ENCODE measurements at places on chromosomes 1 and 21.

- DNase-seq = no peak
These were observed 11.5 kb downstream of the SLC45A1 start for GRCh38 chr1:8329439-8329838.

DNA sequence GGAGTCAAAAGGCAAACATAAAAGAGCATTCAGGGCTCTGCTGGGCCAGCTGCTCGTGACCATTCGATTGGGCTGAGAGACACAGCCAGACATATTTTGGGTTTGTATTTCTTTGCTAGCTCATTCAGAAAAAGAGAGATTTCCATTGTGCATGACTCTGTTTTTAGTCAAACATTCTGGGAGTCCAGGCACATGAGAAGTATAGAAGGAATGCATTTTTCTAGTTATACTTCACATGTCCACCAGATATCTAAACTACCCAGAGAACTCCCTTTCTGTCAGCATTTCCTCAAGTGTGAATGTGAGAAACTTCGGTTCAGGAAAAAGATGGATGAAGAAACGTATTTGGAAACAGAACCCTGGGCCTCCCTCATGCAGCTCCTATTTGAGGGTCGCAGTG lies 6.3 kb upstream of the KCNE1 start:
- DNase-seq = no peak

GRCh38 chr21:16194788-16195537 lies 465.2 kb downstream of the USP25 start:
- no peak for DNase-seq

DNA sequence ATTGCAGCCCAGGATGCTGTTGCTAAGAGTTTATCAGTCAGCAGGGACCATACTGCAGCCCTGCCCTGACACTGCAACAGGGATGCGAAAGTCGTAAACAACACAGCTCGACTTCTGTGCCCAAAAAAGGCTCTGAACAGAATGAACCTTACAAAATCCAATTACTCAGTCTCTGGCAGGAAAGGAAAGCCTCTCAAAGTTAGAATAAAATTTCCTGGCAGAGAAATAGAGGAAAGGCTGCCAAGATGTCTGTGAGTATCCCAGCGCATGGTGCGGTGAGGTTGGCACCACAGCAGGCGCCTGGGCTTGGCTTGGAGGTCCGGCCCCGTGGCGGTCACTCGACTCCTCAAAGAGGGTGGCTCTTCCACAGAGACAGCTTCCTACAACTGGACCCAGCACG lies 185.8 kb downstream of the PCP4 start:
- DNase-seq = no peak

- no peak for DNase-seq
These were observed 23.4 kb downstream of the C8A start for GRCh38 chr1:56877973-56878372.

GRCh38 chr21:25456672-25457071 lies 150.6 kb downstream of the MRPL39 start:
- no peak for DNase-seq

DNA sequence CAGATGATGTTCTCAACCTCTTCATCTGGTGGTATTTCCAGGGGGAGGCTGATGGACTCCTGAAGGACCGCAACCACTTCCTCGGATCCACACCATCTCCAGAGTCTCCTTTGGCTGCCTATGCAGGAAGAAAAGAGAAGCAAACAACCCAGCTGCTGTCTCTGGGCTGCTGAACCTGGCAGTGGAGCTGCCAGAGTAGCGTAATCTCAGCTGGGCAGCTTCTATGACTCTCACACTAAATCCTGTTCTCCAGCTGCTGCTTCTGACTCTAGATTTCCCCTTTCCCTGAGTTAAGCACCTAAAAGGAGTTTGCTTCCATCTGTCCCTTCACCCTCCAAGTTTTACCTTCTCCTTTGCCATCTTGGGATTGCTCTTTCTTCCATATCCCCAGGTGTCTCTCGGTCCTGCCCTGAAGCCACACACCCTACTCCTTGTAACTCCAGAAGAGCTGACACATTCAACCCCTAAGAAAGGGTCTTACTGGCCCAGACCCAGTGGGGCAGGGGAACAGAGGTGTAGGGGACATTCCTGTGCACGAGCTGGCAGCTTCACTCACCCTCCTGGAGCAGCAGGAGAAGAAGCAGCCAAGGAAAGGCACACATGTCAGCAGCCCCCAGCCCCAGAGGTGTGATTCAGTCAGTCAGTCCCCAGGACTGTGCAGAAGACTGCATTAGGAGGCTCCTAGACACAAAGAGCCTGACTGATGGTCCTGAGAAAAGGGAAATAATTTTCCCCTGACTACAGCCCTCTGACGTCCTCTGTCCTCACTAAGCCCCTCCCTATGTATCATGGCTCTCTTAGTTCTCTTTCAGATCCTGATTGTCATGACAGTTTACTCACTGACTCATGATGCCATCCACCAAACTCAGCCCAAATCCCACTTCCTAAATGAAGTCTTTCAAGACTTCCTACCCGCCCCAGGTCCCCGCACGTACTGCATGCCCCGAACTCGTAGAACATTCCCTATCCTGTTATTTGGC lies at the start of gene SLAMF9:
Gene SLAMF9, minus strand, starts transcription at position 702 of the 980 bp plus-strand sequence. Its CDS starts 100 bp downstream, at position 602.
- DNase-seq = no peak

- no peak for DNase-seq
These were observed 17.2 kb downstream of the SEC16B start for GRCh38 chr1:177952691-177953090.

DNA sequence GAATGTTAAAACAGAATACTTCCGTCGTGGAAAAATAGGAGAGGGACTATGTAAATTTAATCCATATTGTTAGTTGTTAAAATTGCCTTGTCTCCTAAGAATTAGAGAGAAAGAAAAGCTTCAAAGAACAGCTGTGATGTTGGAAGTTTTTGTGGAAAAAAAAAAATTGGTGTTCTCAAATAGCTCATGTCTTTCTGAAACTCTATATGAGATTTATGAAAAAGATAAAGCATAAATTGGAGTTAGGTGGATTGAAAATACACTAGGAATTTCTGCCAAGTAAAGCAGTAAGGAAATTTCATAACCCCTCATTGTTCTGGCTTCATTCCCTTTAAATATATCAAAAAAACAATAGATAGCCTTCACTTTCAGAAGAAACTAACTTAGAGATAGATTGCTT lies 274.0 kb upstream of the ADAMTS5 start:
- no peak for DNase-seq

DNA sequence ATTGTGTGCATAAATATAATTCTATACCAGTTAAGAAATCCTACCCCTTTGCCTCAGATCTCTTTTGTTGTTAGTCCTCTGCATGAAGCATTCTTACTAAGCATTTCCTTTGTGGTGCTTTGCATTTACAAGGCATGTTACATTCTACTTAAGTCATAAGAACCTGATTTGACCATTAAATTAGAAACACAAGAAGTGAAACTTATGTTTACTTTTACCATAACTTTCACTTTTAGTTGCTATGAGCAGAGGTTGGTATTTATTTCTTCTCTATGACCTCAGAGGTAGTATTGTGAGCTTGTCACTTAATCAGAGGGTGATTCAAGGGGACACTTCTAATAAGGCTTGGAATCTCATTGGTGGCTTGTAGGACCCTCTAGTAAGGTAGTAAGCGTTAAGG lies 9.0 kb downstream of the FAM20B start:
- no peak for DNase-seq

DNA sequence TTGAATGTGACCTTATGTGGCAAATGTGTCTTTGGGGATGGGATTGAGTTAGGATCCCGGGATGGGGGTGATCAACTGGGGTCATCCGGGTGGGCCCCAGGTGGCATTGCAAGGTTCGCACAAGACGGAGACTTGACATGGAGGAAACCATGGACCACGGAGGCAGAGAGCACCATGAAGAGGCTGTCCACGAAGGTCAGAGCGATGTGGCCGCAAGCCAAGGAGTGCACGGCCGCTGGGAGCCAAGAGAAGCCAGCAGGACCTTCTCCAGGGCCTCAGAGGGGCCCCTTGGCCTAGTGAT lies 22.3 kb upstream of the COL18A1 start:
- no peak for DNase-seq

DNA sequence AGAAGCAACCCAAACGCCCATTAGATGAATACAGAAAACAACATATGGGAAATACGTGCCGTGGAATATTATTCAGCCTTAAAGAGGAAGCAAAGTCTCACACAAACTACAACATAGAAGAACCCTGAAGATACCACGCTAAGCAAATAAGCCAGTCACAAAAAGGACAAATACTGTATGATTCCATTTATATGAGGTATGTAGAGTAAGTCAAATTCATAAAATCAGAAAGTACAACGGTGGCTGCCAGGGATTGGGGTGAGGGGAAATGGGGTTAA lies 54.2 kb downstream of the SIPA1L2 start:
- DNase-seq = no peak

DNA sequence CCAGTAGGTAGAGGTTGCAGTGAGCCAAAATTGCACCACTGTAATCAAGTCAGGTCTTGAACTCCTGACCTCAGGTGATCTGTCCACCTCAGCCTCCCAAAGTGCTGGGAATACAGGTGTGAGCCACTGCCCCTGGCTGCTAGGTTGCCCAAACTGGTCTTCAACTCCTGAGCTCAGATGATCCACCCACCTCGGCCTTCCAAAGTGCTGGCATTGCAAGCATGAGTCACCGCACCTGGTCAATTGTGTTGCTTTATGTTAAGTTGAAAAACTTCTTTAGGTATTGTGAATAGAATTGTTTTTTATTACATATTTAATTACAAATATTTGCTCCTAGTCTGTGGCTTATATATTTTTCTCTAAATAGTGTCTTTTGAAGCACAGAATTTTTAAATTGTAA lies 80.5 kb downstream of the PRKAB2 start:
- no peak for DNase-seq

DNA sequence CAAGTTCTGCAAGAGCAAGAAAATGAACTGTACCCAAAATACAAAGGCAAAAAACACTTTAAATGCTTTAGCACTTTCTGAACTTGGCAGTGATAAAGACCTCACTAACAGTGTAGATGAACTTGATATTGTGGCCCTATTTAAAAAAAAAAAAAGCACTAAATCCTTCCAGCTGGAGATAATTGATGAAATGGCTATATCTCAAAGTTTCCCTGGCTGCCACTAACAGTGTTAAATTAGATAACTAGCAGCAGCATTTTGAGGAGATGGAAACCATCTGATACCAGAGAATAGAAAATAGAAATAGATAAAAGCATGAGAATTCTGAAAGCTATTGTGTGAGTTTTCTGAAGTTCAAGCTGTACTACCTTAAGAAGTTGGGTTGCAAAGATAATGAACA lies 317.2 kb downstream of the RWDD3 start:
- DNase-seq = no peak

GRCh38 chr1:243882276-243882675 lies 32.2 kb upstream of the AKT3 start:
- DNase-seq = no peak

GRCh38 chr1:177442584-177442983 lies 271.8 kb downstream of the BRINP2 start:
- peak; percentile 27 for DNase-seq

DNA sequence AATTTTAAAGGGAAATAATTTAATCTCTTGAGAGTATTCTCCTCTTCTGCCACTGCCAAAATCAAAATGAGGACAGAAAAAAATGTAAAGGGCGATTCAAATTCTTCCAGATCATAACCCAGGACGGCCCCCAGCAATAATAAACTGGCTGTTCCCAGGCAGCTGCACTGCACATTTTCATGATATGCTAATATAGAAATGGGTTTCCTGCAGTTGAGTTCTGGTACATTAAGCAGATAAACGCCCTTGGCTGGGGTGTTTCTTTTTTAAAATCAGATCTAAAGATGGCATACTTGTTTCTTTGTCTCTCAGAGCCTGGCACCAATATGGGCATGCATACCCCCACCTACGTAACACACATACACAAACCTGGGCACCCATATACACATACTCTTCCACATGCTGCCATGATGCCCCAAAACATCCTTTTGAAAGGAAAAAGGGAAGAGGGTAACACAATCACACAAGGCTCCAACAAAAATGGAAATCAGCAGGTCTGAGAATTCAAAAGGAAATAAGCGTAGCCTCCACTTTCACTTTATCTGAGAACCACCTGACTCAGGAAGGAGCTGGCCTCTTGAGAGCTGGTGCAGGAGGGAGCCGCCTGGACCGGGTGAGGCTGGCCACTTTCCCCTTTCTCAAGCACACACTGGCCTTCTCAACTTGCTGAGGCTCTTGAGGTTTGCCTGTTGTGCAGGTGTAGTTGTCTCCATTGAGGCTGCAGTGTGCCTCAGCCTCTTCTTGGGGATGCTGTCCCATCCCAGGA lies 653.4 kb downstream of the KIF26B start:
- peak; percentile 54 for DNase-seq

DNA sequence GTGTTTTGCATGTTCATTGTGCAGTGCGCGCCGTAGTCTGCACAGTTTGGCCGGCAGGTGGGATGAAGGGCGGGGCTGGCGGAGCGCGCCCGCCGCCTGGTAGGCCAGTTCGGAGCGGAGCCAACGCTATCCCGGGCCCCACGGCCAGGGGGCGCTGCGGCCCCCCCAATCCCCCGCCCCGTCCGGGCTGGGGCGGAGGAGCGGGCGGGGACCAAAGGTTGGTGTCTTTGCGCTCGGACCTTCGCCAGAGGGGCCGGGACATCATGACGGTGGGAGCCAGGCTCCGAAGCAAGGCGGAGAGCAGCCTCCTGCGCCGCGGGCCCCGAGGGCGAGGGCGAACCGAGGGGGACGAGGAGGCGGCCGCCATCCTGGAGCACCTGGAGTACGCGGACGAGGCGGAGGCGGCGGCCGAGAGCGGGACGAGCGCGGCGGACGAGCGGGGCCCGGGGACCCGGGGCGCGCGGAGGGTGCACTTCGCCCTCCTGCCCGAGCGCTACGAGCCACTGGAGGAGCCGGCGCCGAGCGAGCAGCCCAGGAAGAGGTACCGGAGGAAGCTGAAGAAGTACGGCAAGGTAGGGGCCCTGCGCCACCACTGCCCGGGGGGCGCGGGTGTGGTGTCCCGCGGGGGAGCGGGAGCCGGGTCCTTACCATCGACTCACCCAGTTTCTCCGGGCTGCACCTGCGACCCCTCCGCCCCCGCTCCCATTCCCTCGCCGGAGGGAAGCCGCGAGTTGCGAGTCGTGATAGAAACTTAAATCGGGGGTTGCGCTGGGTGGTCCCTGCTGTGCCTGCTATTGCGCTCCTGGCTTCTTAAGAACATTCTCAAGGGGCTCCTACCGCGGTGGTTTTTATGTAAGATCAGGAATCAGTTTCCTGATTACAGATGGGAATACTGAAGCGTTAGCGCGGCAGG lies at the start of gene C1orf115:
Gene C1orf115, plus strand, starts transcription at position 224 of the 913 bp plus-strand sequence. Its CDS starts 40 bp downstream, at position 264.
- peak; percentile 70 for DNase-seq

Data from NCI-H2107 (cell line).